ENCODE measurements at places on chromosomes 12 and 14.

GRCh38 chr12:53980802-53981496 lies 4.0 kb upstream of the HOXC10 start:
- no peaks in the 10 kb centered on the region for H3K36me3 ChIP-seq
- DNase-seq = no peak
- H3K4me1 ChIP-seq = no peaks in the 10 kb centered on the region
- peaks cover 47% of the 10 kb centered on the region for H3K27me3 ChIP-seq
- H3K27ac ChIP-seq = no peak overlapping the region

- no peak overlapping the region for H3K4me3 ChIP-seq
- no peaks in the 10 kb centered on the region for H3K27me3 ChIP-seq
- H3K27ac ChIP-seq = no peak overlapping the region
Measured at GRCh38 chr12:13534645-13535398, 338.3 kb downstream of the EMP1 start.

DNA sequence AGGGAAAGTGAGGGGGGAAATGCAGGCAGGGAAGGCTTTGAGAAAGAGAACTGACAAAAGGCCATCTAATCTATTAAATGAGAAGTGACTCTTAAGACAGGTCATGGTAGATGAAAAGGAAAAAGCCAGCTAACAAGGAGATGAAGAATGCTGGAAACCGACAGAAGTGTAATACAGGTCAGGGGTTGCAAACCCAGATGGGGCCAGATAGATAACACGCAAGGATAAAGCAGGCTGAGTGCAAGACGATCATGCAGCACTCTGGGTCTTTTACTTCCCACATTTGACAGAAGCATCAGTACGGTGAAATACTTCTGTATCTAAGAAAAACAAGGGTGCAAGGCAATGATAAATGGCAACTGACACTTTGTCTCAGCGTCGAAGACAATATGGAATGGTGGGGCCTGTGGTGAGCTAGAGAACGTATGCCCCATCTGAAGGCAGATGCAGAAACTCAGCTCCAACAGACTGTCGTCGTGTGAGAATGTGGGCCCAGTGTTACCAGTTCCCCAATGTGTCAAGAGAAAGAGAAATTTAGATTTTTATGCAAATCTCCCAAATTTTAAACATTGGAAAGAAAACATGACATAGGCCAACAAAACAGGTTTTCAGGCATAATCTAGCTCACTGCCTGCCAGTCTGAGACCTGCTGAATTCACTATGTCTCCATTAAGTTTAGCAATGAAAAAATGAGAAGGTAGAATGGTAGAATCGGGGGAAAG lies 187.4 kb downstream of the PHLDA1 start:
- peak overlapping the region; percentile 45 for H3K27ac ChIP-seq
- peaks cover 57% of the 10 kb centered on the region for H3K4me1 ChIP-seq
- peaks cover 5% of the 10 kb centered on the region for H3K36me3 ChIP-seq
- no peaks in the 10 kb centered on the region for H3K27me3 ChIP-seq

DNA sequence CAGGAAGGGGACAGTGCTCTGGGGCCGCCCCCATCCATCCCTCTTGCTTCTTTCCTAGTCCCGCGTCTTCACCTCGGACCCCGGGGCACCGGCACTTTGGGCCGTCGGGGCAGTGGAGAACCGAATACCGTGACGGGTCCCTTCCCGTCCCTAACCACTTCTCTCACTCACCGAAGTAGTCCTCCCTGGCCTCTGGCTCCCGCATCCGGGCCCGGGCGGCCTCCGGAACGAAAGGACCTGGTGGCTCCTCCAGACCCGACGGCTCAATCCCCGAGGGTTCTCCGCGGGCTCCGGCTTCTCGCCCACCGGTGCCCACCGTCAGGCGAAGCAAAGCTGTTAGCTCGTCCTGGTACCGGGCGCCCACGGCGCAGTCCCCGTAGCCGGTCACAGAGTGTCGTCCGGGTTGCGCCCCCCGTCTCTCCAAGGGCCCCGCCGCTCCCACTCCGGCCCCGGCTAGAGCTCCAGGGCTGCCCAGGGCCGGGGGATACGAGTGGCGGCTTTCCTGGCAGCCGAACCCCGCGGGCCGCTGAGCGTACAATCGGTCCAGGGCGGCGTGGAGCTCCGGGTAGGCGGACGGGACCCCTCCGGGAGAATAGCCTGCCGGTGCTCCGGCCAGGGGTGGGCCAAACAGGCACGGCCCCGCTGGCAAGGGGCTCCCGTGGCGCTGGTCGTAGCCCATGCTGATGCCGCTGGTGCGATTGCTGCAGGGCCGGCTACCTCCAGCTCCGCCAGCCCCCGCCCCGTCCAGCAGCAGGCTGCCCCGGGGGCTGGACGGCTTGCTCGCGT lies 1.1 kb downstream of the AJUBA start:
- peak; percentile 34 for DNase-seq
- peaks cover 18% of the 10 kb centered on the region for H3K4me1 ChIP-seq
- no peaks in the 10 kb centered on the region for H3K36me3 ChIP-seq
- H3K4me3 ChIP-seq = no peak overlapping the region
- peaks cover 12% of the 10 kb centered on the region for H3K27me3 ChIP-seq
- no peak overlapping the region for H3K27ac ChIP-seq

DNA sequence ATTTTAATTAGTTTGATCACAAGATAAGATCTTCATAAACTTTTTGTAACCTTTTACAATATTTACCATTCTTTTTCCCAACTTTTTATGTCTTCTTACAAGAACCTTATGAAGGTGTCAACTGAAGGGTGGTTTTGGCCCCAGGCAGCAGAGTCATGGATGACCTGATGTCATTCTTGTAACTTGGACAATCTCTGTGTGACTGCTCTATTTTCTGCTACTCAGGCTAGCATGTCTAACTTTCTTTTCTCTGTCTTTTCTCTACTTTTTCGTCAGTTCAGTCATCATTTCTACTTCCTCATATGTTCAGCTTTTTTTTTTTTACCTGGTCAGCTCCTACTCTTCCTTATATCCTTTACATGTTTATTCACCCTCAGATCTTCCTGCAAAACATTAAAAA lies 150.7 kb upstream of the PTPRQ start:
- no peak overlapping the region for H3K4me3 ChIP-seq
- DNase-seq = no peak
- no peaks in the 10 kb centered on the region for H3K36me3 ChIP-seq
- H3K27ac ChIP-seq = no peak overlapping the region

GRCh38 chr12:96205908-96206307 lies 11.7 kb downstream of the ELK3 start:
- H3K27ac ChIP-seq = no peak overlapping the region
- H3K4me3 ChIP-seq = no peak overlapping the region
- no peaks in the 10 kb centered on the region for H3K36me3 ChIP-seq
- peaks cover 2% of the 10 kb centered on the region for H3K27me3 ChIP-seq
- DNase-seq = no peak

DNA sequence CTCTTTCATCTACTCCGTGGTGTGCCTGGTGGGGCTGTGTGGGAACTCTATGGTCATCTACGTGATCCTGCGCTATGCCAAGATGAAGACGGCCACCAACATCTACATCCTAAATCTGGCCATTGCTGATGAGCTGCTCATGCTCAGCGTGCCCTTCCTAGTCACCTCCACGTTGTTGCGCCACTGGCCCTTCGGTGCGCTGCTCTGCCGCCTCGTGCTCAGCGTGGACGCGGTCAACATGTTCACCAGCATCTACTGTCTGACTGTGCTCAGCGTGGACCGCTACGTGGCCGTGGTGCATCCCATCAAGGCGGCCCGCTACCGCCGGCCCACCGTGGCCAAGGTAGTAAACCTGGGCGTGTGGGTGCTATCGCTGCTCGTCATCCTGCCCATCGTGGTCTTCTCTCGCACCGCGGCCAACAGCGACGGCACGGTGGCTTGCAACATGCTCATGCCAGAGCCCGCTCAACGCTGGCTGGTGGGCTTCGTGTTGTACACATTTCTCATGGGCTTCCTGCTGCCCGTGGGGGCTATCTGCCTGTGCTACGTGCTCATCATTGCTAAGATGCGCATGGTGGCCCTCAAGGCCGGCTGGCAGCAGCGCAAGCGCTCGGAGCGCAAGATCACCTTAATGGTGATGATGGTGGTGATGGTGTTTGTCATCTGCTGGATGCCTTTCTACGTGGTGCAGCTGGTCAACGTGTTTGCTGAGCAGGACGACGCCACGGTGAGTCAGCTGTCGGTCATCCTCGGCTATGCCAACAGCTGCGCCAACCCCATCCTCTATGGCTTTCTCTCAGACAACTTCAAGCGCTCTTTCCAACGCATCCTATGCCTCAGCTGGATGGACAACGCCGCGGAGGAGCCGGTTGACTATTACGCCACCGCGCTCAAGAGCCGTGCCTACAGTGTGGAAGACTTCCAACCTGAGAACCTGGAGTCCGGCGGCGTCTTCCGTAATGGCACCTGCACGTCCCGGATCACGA lies 2.2 kb downstream of the SSTR1 start:
- peaks cover 9% of the 10 kb centered on the region for H3K36me3 ChIP-seq
- H3K4me1 ChIP-seq = peaks cover 14% of the 10 kb centered on the region
- H3K27ac ChIP-seq = no peak overlapping the region
- H3K27me3 ChIP-seq = peaks cover 27% of the 10 kb centered on the region

DNA sequence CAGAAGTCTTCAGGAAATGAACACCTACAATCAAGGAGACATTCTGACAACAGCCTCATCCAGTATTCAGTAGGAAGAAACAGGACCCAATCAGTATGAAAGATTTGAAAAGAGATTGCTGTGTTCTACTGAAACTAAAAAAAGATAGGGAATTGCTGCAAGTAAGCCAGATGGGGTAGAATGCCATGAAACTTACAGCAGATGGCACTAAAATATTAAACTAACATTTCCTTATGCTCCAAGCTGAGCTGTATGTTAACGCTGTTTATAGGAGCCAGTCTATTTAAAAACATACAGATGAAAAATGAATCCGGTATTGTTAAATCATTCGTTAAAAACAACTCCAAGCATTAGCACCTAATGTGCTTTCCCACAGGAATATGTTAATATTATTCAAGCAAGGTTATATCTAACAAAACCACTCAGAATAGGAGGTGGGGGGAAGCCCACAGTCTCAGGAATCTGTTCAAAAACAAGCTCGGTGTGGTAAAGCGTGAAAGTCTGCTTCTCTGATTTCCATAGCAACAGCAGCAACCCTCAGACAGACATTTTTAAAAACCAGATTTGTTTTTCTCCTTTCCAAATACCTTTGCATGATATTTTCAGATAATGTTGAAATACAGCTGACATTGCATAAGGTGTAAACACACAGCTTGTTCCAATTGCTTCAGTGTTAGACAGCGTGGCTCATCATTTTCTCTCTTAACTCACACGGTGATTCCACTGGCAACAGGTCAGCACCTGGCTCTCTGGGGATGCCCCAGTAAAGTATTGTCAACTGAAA lies 131.4 kb upstream of the CCDC175 start:
- peaks cover 2% of the 10 kb centered on the region for H3K27me3 ChIP-seq
- peaks cover 4% of the 10 kb centered on the region for H3K36me3 ChIP-seq
- H3K4me3 ChIP-seq = no peak overlapping the region
- DNase-seq = no peak
- no peak overlapping the region for H3K27ac ChIP-seq

DNA sequence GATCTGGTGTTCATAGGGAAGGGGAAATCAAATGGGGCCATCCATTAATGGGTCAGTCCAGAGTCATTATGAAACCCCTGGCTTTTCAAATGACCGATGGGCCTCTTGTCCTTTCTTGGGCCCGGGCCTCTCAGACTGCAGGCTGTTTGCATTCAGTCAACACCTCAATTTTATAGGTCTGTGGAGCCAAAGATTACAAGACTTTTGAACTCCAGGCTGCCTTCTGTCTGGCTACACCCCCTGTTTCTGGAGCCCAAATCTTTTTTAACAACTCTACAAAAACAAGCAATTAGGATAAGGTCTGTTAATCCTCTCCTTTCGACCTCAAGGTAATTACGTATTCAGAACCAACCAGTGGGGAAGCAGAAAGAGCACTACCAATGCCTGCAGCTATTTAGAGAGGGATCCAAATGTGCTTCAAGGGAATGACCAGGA lies 35.6 kb downstream of the DUSP6 start:
- DNase-seq = no peak
- H3K4me1 ChIP-seq = no peaks in the 10 kb centered on the region
- H3K27ac ChIP-seq = no peak overlapping the region
- no peaks in the 10 kb centered on the region for H3K27me3 ChIP-seq
- no peaks in the 10 kb centered on the region for H3K36me3 ChIP-seq

GRCh38 chr14:99233222-99234035 lies 38.6 kb downstream of the BCL11B start:
- DNase-seq = no peak
- no peak overlapping the region for H3K27ac ChIP-seq
- H3K4me3 ChIP-seq = no peak overlapping the region
- peaks cover 5% of the 10 kb centered on the region for H3K36me3 ChIP-seq
- peaks cover 4% of the 10 kb centered on the region for H3K27me3 ChIP-seq

DNA sequence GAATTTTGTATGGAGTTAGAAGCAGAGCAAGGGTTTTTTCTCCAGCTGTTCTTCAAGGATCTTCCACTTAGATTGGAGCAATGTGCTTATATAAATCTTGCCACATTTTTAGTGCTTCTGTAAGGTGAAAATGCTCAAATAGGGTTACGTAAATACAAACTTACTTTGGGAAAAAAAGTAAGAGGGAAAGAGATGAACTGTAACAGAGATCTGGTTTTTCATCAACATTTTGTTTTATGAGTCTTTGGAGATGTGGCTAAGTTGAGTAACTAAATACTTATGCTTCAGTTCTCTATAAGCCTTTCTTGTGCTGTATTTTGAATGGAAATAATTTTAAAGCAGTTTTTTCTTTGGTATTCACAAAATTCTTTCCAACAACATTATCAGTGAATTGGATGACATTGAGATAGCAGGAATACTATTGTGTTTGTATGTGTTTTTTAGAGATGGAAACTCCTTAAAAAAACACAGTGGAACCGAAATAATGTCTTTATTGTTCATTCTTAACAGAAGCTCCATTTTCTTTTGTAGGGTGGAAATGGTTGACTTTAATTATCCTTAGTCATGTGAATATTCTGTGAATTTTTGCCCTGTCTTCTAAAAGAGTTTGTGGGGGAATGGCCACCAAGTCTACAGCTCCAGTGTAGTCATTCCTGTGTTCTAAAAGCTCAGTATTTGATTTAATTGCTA lies 45.7 kb downstream of the NPAS3 start:
- H3K27me3 ChIP-seq = no peaks in the 10 kb centered on the region
- H3K36me3 ChIP-seq = no peaks in the 10 kb centered on the region
- peaks cover 3% of the 10 kb centered on the region for H3K4me1 ChIP-seq
- H3K27ac ChIP-seq = no peak overlapping the region
- no peak overlapping the region for H3K4me3 ChIP-seq

GRCh38 chr12:62250671-62251608 lies 9.3 kb upstream of the USP15 start:
- H3K27me3 ChIP-seq = no peaks in the 10 kb centered on the region
- DNase-seq = no peak
- no peak overlapping the region for H3K27ac ChIP-seq
- H3K4me1 ChIP-seq = no peaks in the 10 kb centered on the region

Measured in glutamatergic neuron (in vitro differentiated cells).